ENCODE measurements at places on chromosomes 7 and 10. TPM values are rescaled to one million over a fixed set of nuclear protein-coding genes. Genes with fewer than 3 reads are reported as not detected.

ADAM12 gene
- total RNA-seq: 0.19 TPM

PPP1R17 gene
- total RNA-seq: 2.5 TPM

ELAPOR2 gene
- total RNA-seq: 32.9 TPM

TMEM254 gene
- total RNA-seq: 26.9 TPM

SLC39A12 gene
- not detected for total RNA-seq

CHPF2 gene
- 20.6 TPM for total RNA-seq

GNGT1 gene
- 0.26 TPM for total RNA-seq
